ENCODE measurements at places on chromosomes 1 and 21. TPM values are rescaled to one million over a fixed set of nuclear protein-coding genes. Genes with fewer than 3 reads are reported as not detected.

KISS1 gene
- 3.4 TPM for polyA plus RNA-seq

BGLAP gene
- 1.7 TPM for polyA plus RNA-seq

SLFNL1 gene
- polyA plus RNA-seq: 0.94 TPM

SPRR5 gene
- polyA plus RNA-seq: 0.05 TPM

ADORA1 gene
- 0.77 TPM for polyA plus RNA-seq

GJA4 gene
- polyA plus RNA-seq: 16.1 TPM

TTC34 gene
- polyA plus RNA-seq: 0.57 TPM

KCNJ6 gene
- 0.02 TPM for polyA plus RNA-seq

LRRC53 gene
- not detected for polyA plus RNA-seq

TARS2 gene
- 14.5 TPM for polyA plus RNA-seq

ATXN7L2 gene
- polyA plus RNA-seq: 4.2 TPM

SMCP gene
- not detected for polyA plus RNA-seq

LCE2A gene
- not detected for polyA plus RNA-seq

C4BPB gene
- 5.1 TPM for polyA plus RNA-seq

FCRL1 gene
- polyA plus RNA-seq: 0.26 TPM

SPATA17 gene
- 3.3 TPM for polyA plus RNA-seq

PTPRF gene
- polyA plus RNA-seq: 40.0 TPM

INSRR gene
- polyA plus RNA-seq: not detected

CFHR2 gene
- not detected for polyA plus RNA-seq

ATP1A4 gene
- 0.09 TPM for polyA plus RNA-seq

FLG gene
- 0.02 TPM for polyA plus RNA-seq

PSRC1 gene
- polyA plus RNA-seq: 4.9 TPM

HTR6 gene
- polyA plus RNA-seq: not detected

ALX3 gene
- polyA plus RNA-seq: 0.16 TPM

OR2T11 gene
- not detected for polyA plus RNA-seq

PPP1R12B gene
- 7.0 TPM for polyA plus RNA-seq

TCP10L gene
- polyA plus RNA-seq: 0.65 TPM

PRELP gene
- polyA plus RNA-seq: 8.3 TPM

ORC1 gene
- 1.1 TPM for polyA plus RNA-seq

LAD1 gene
- 63.8 TPM for polyA plus RNA-seq

PRPF38B gene
- polyA plus RNA-seq: 26.8 TPM

CLK2 gene
- polyA plus RNA-seq: 41.1 TPM

ARHGEF16 gene
- 8.2 TPM for polyA plus RNA-seq

PODN gene
- 27.0 TPM for polyA plus RNA-seq

SH2D5 gene
- polyA plus RNA-seq: 0.93 TPM

PIGC gene
- polyA plus RNA-seq: 21.8 TPM

TMEM51 gene
- polyA plus RNA-seq: 17.8 TPM

C8B gene
- 1.5 TPM for polyA plus RNA-seq

RNU1-3 gene
- polyA plus RNA-seq: not detected

DIP2A gene
- 15.5 TPM for polyA plus RNA-seq

CFHR4 gene
- not detected for polyA plus RNA-seq

TAF1A gene
- polyA plus RNA-seq: 3.7 TPM

GTF2B gene
- 30.5 TPM for polyA plus RNA-seq

VN1R5 gene
- not detected for polyA plus RNA-seq

SYT11 gene
- 0.91 TPM for polyA plus RNA-seq

OPRD1 gene
- polyA plus RNA-seq: 0.02 TPM

TMEM125 gene
- 101 TPM for polyA plus RNA-seq

NR0B2 gene
- polyA plus RNA-seq: 6.0 TPM

RGS4 gene
- 0.75 TPM for polyA plus RNA-seq

C1orf115 gene
- 18.9 TPM for polyA plus RNA-seq

BNIPL gene
- polyA plus RNA-seq: 12.2 TPM

BRINP3 gene
- polyA plus RNA-seq: 0.06 TPM

MYOG gene
- not detected for polyA plus RNA-seq

SH2D2A gene
- polyA plus RNA-seq: 1.1 TPM
